NCI-H2107 (cell line): ENCODE measurements at places on chromosomes 3 and 15.

- no peak for DNase-seq
Observed at GRCh38 chr3:113910966-113911365, 36.8 kb upstream of the ZDHHC23 start.

DNA sequence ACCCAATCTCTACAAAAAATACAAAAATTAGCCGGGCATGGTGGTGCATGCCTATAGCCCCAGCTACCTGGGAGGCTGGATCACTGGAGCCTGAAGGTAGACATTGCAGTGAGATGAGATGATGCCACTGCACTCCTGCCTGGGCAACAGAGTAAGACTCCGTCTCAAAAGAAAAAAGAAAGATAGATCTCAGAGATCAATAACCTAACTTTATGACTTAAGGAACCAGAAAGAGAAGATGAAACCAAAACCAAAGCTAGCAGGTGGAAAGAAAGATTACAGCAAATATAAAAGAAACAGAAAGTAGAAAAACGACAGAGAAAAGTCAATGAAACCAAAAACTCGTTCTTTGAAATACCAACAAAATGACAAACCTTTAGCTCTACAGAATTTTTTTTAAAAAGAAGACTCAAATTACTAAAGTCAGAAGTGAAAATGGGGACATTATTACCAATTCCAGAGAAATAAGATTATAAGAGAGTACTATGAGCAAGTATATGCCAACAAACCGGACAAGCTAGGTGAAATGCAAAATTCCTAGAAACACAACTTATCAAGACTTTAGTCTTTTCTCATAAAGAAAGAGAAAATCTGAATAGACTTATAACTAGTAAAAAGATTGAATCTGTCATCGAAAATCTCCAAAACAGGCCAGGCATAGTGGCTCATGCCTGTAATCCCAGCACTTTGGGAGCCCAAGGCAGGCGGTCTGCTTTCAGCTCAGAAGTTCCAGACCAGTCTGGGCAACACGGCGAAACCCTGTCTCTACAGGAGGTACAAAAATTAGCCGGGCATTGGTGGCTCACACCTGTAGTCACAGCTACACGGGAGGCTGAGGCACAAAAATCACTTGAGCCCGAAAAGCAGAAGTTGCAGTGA lies 35.0 kb downstream of the ACAP2 start:
- no peak for DNase-seq

DNA sequence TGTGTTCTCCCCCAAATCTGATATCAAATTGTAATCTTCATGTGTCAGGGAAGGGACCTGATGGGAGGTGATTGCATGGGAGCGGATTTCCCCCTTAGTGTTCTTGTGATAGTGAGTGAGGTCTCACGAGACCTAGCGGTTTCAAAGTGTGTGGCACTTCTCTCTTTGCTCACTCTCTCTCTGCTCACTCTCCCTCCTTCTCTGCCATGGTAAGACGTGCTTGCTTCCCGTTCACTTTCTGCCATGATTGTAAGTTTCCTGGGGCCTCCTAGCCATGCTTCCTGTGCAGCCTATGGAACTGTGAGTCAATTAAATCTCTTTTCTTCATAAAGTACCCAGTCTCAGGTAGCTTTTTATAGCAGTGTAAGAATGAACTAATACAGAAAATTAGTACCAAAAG lies 30.6 kb upstream of the OR5H6 start:
- DNase-seq: no peak

DNA sequence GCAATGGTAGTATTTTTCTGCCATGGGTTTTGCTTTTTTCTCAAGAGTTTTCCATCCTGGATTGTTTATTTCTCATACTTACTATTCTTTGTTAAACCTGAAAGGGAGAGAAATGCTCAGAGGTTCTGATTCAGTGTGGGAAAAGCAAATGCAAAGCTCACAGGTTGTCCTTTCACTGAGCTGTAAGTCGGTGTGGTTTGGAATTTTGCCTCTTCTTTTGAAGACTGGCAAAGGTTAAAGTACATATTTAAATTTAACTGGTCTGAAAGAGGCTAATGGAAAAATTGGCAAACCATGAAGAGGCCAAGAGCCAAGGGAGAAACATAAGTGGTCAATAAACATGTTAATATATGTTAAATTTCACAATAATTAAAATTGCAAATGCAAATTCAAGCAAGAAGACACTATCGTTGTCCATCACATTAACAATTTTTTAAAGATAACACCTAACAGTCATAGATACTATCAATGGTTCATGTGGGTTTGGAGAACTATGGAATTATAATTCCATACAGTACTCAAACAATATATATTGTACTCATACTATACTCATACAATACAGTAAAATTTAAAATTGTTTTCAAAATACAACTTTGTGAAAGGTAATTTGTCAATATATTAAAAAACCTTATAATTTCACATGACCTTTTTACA lies 246.8 kb upstream of the STT3B start:
- DNase-seq: no peak
